ENCODE measurements at places on chromosomes 6 and 20. TPM values are rescaled to one million over a fixed set of nuclear protein-coding genes. Genes with fewer than 3 reads are reported as not detected.

The LY6G5C gene
- total RNA-seq, result 0.70 TPM

The DSP gene
- total RNA-seq, result 33.9 TPM

The CNKSR3 gene
- total RNA-seq, result 8.7 TPM

DNA sequence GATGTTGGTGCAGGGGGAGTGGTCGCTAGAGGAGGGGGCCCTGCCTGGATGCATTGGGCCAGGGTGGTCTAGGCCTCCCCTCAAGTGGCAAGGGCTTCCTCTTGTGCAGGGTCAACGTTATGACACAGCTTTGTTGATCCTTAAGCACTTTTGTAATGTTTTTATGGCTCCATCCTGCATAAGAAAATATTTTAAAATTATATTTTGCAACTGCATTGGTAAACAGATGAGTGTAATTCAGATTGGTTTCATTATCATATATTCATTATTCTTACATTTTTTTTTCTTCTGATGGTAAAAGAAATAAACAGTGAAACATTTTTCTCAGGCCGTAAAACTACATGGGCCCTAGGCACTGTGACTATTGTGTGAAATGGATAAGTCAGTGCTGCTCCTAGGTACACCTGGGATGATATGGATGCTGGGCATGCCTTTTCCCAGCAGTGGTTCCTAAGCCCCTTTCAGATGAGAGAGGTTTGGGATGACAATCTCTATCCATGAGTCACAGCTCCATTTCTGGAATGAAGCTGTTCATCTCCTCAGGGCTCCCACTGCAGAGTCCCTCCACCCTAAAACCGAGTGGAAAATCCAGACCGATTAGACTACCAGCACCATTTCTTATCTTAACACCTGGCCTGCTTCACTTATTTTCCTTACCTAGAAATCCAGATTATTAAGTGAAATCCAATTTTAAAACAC, 5.8 kb upstream of the SIM1 start:
- no peak for DNase-seq

GRCh38 chr20:62018437-62019143, 47.1 kb downstream of the TAF4 start:
- DNase-seq, result no peak

- DNase-seq, result no peak
Measured at GRCh38 chr6:45597424-45597823, 219.7 kb upstream of the SUPT3H start.

- DNase-seq, result no peak
Measured at GRCh38 chr6:9020001-9020400, 584.7 kb upstream of the SLC35B3 start.

DNA sequence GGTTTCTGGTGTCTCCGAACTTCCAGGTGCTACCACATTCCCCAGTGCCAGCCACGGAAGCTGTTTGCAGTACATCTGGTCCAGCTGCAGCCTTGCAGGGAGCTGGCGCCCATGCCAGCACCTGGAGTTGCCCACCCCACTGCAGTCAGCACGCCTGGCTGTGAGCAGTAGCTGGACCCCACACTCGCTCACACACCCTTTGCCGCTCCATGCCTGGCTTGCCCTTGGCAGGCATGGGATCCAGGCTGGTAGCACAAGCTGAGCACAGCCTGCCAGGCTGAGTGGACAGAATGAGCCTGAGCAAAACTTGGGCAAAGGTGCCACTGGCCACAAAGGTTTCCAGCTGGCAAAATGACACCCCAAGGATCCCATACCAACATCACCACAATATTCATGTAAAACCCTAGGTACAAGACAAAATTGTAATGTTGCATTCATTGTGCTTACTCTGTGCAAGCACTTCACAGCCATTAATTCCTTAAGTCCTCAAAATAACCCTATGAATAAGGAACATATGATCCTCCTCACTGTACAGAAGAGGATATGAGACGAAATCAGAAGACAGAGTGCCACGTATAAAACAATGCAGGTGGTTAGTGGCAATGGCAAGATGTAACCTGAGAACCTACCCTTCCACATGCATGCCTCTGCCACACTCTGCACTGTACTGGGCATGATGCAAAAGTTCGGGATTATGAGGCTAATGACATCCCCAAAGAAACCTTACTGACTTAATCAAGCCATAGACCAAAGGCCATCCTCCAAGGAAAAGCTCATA, 18.3 kb downstream of the KIF16B start:
- no peak for DNase-seq

- DNase-seq, result no peak
Measured at GRCh38 chr6:74574794-74575193, 631.1 kb downstream of the COL12A1 start.

DNA sequence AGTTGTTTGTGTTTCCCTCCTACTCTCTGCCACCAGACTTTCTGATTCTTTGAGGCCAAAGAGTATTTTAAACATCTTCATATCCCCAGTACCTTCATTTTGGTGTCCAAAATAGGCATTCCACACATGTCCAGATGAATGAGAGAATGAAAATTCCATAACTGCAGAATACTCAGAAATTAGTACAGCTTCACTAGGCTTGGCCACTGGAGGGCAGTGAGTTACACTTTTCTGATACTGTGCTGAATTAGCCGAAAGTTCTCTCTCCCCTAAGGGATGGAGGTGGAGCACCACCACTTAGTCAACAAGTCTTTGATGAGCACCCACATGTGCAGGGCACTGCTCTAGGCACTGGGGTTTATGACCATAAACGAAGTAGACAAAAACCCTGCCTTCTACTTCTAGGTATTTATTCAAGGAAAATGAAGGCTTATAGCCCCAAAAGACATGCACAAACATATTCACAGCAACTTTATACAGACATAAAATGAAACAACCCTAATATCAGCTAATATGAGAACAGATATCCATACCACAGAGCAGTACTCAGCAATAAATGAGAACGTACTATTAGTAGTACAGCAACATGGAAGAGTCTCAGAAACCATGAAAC, 46.1 kb upstream of the TMEM217 start:
- DNase-seq, result peak; percentile 46

GRCh38 chr6:98871057-98871456, 36.7 kb downstream of the POU3F2 start:
- DNase-seq, result no peak

DNA sequence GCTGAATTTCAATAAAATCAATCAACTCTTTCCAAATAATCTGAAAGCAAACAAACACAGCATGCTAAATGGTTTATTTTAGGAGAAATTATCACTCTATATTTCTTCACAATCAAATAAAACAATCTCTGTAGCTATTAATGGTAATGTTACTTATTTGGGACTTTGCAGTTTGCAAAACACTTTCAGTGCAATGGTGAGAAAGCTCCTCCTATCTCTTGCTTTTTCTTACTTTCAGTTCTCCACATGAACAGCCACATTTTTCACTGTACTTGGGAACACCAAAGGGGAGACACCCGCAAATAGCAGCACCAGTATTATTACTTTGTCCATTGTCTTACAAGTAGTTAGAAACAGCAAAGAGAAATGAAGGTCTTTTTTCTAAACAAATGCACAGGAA, 92.4 kb downstream of the DST start:
- no peak for DNase-seq

- no peak for DNase-seq
Measured at GRCh38 chr20:43842126-43843020, 72.3 kb upstream of the TOX2 start.

GRCh38 chr6:157724138-157724820, 98.8 kb upstream of the SNX9 start:
- DNase-seq, result no peak

DNA sequence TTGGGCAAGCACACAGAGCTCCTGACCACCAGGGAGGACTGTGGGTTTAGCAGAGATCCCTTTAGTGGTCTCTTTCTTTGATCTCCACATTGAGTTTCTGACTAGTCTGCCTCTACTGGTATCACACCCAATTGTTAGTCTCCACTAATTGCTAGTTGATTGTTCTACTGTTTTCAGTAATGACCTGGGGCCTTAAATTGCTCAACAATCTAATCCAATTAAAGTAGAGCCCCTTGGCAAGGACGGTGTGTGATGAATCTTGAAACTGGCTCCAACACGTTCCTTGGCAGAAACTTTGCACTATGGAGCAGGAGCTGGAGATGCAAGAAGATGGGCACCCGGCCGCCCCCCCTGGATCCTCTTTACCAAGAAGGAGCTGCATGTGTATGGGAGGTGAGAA, 12.3 kb downstream of the FAM50B start:
- DNase-seq, result no peak

DNA sequence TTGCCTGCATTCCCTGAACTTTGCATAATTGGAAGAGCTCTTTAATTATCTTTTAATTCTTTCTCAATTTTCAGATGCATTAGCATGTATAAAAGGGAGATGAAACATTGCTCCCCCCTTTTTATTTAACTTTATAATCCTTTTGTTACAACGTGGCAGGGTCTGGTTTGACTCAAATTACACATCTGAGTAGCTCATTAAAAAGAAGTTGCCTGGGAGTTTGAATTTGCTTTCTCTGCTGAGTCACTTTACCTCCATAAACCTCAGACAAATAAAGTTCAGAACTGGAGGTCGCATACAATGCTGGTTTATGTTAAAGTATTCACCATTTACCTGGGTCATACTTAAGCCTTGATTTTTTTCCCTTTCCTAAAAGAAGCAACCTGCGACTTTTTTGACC, 495.2 kb downstream of the PREX1 start:
- no peak for DNase-seq

GRCh38 chr20:10432079-10432478, 1.9 kb downstream of the MKKS start:
- no peak for DNase-seq
